ENCODE measurements at places on chromosomes 5 and 9.

DNA sequence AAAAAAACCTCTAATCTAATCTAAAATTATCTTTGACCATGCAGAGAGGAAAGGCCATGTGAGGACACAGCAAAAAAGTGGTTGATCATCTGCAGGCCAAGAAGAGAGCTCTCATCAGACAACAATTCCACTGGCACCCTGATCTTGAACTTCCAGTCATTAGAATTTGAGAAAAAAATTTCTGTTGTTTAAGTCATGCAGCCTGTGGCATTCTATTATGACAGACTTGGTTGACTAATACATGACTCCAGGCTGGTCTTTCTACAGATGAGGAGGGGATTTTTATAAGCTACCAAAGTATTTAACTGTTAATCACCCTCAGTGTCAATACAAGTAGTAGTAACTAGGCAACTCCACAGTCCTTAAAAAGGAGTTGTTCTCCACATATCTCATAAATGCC, 358.5 kb upstream of the RGMB start:
- no peak for DNase-seq

- DNase-seq = no peak
These were observed 81.4 kb downstream of the SHC3 start for GRCh38 chr9:89097219-89097618.

GRCh38 chr5:17235731-17236330, 18.4 kb downstream of the BASP1 start:
- no peak for DNase-seq

DNA sequence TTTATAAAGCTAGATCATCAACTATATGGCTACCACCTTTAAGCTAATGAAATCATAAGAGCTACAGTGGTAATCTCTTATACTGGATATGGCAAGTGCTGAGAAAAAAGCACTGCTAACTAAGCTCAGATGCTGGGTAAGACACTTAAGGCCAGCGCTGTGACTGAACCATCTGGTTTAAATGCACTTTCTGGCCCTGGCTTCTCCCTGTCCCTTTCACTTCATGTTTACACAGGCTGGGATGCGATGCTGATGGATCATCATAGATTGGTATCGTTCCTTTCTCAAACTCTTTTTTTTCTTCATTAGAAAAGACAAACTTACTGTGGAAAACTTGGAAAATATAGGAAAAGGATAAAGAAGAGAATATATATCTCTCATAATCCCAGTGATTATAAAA, 52.3 kb downstream of the KIF24 start:
- DNase-seq = no peak

- no peak for DNase-seq
These were observed 2.4 kb downstream of the SAPCD2 start for GRCh38 chr9:137067860-137068538.

DNA sequence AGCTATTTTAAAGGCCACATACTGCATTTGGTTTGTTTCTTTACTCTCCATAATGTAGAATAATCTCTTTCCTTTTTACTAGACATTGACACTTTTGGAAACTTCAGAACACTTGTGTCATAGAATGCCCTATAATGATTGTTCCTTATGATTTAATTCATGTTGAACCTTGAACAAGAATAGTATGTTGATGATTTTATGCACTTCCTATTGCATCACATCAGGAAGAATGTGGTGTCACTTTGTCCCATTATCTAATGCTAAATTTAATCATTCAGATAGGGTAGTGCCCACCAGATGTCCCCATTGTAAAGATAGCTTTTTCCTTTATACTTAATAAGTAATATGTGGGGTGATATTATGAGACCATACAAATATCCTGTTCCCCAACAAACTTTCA, 19.4 kb upstream of the DEPDC1B start:
- no peak for DNase-seq

DNA sequence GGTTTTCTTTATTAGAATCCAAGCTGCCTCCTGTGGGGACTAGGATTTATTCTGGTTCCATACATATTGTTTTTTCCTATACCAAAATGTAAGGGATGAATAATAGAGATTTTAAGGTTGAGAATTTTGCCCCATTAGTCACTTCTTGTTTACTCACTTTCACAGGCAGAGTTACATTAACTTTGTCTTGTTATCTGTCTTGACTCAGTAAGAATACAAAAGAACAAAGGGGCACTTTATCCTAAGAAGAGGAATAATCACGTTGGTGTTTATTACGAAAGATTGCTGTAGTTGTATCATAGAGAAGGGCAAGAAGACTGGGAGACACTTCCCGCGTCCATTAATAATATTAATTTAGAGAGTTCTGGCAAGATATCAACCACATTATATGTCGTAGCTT, 599.7 kb upstream of the FTMT start:
- no peak for DNase-seq

GRCh38 chr5:4584982-4585381, 555.1 kb upstream of the ADAMTS16 start:
- DNase-seq = no peak

DNA sequence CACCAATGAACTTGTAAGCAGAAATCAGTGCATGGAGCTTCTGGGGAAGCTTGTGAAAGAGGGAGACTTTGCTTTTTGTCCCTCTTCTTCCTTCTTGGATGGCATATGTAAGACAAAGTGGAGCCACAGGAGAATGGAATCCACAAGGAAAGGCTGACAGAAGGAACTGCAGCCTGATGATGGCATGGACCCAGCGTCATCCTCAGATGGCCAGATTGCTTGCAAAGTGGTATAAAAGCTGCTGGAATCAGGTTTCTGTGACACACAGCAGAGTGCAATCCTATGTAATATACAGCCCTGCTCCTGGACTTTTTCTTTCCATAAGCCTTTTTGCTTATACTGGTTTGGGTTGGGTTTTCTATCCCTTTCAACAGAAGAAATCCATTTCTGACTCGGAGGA, 31.4 kb upstream of the SPARC start:
- DNase-seq = no peak

DNA sequence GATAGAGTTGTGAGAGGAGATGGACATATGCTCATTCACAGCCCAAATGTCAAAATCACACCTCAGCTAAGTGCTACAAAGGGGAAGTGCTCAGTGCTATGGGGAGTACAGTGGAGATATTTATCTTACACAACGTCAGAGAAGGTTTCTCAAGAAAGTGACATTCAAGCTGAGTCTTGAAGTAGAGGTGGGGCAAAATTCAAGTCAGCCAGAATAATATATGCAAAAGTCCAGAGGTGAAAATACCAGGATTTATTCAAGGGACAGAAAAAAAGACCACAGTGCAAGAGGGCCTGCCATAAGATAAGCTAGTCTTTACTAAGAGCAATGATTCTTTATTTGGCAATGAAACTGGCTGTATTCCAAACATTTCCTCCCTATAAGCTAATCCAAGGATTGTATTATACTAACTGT, 327.8 kb upstream of the PIK3R1 start:
- no peak for DNase-seq

DNA sequence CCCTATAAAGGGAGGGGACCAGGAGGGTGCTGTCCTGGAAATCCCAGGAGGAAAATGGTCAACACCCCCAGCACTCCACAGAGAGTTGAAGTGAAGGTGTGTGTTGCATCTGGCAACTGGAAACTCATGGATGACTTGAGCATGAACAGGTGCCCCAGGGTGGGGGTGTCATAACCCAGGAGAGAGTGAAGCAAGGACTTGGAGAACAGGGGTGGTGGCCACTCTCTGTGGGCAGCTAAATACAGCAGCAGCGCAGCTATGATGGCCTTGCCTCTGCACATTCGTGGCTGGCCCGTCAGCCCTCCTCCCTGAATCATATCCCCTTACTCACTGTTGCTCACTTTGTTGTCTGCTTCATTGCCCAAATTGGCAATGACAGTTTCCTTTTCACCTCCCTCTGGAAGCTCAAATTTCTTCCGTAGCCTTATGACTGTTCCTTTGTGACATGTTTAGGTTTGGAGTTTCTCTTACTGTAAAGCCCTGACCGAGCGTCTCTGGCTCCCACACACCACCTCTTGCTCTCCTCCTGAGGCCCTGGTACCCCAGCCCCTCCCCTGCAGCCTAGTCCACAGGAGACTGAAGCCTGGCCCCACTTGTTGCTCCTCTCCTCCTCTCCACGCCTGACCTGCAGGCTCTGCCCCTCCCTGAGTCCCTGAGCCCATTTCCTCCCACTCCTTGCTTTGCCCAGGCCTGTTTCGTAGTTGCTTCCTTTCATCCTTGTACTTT, 185.8 kb downstream of the CD180 start:
- DNase-seq = peak; percentile 42

GRCh38 chr9:112997236-112997941, 14.6 kb downstream of the ZNF883 start:
- no peak for DNase-seq

Data from HFF-Myc (cell line).